Activated naive CD4-positive, alpha-beta T cell treated with anti-CD3 and anti-CD28 coated beads, Interleukin-2, amount 50 U/mL, for 72 hours (primary cell): ENCODE measurements at places on chromosomes 2 and 18.

DNA sequence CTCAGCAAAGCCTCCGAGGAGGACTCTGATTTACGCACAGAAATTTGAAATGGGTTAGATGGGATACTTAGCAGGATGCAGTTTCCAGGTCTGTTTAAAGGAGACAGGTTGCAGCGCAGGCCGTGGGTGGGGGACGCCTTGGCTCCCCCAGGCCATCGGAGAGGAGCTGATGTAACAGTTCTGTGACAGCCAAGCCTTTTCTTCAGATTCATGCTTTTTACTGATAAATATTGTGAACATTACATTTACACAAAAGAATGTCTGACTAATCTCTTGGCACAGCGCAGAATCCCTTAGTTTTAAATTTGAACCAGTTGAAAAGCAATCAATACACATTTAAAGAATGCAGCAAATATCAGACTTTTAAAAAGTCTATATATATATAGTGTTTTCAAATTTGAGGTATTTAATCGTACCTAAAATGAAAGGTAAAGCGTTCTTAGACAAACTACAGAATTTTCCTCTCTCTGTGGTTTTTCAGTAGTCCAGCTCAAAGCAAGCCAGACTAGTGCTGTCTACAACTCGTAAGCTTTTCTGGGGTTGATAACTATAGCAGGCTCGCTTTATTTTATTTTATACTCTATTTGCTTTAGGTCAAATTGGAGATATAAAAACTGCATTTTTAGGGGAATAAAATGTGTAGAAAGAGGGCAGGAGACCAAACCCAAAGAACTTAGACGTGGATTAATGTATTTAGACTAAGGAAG lies 221.9 kb downstream of the PIEZO2 start:
- DNase-seq = no peak

- no peak for DNase-seq
Observed at GRCh38 chr18:25935356-25935755, 155.1 kb downstream of the SS18 start.

DNA sequence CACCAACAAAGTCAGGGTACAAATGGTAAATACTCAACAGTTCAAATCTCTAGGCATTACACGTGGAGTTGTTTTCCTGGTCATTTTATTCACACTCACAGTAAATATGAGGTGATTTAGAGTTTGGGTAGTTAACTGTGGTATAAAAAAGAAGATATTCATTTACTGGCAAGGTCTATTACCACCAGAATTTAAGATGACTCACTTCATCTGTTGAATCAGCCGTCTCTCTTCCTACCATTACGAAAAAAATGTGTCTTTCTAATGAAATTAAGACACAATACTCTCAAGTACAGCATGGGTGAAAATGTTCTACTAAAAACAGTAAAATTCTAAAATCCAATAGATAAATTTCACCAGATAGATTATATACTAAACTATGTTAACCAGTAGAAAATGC lies 21.0 kb upstream of the GPR75 start:
- DNase-seq = no peak

- no peak for DNase-seq
Observed at GRCh38 chr2:218991674-218992168, 1.5 kb downstream of the CRYBA2 start.

DNA sequence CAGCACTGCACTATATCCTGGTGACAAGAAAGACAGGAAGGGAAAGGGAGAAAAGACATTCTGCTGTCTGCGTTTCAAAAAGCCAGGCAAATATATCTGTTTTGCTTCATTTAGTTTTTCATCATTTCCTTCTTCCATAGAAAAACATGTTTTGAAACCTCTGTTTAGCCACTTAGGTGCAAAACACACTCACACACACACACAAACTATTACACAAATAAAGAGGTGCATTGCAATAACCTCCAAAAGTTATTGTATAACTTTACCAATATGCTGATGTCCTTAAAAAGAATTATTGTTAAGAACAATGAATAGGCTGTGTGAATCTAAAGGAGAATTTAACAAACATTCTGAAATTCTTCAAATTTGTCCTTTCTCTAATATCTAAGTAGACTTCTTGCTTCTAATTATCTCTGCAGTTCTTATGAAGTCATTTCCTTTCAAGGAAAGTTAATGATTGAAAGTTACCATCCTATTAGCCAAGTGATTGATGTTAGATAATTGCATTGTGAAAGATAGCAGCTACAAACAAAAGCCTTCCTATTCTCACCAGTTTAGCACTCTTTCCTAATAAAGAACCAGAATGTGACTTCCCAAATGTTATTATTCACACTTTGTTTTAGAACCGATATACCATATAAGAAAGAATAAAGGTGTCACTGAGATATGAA lies 516.7 kb downstream of the KCNJ3 start:
- no peak for DNase-seq
